ENCODE measurements at places on chromosomes 11 and 22.

- DNase-seq, result peak; percentile 59
Measured at GRCh38 chr11:19714387-19715363, 2.0 kb downstream of the NAV2 start.

DNA sequence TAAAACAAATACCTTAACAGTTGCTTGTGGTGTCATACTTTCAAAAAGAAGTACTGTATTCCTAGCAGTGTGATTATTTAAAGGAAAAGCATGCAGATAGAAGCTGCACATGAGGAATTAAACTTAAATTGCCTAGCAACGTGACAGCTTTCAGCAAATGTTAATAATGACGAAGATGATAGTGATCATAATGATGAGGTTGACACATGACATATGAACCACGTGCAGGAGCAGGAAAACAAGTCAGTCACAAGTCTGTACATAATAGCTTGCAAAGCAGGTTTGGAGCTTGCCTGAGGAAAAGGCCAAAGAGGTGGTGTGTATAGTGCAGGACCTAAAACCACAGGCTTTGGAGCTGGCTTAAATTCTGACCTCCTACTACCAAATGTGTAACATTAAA lies 30.6 kb upstream of the PIK3C2A start:
- DNase-seq, result no peak

GRCh38 chr11:10875430-10876021 lies 17.7 kb upstream of the ZBED5 start:
- DNase-seq, result no peak

DNA sequence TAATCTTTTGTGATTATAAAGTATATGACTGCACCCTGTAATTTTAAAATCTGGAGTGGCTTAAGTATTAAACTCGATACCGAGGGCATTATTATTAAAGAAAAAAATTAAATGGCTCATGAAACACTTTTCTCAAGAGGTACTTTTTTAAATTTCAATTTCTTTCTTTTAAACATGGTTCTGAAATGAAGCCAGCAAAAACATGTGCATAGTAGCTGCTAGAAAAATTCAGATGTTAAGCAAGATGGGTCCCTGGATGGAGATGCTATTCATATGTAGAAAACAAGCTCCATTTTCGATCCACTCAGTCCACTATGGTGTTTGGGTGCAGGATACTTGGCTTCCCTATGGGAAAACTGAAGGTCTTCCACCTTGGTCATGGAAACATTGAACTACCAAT lies 189.5 kb downstream of the PGR start:
- no peak for DNase-seq

- DNase-seq, result no peak
Measured at GRCh38 chr11:62437616-62438015, 18.8 kb downstream of the SCGB1A1 start.

GRCh38 chr11:62171261-62171723 lies 18.7 kb upstream of the SCGB1D1 start:
- peak; percentile 27 for DNase-seq

GRCh38 chr11:122772945-122773344 lies 65.4 kb upstream of the CRTAM start:
- no peak for DNase-seq

GRCh38 chr11:116835791-116836631 lies 1.4 kb downstream of the APOA1 start:
- peak; percentile 93 for DNase-seq

DNA sequence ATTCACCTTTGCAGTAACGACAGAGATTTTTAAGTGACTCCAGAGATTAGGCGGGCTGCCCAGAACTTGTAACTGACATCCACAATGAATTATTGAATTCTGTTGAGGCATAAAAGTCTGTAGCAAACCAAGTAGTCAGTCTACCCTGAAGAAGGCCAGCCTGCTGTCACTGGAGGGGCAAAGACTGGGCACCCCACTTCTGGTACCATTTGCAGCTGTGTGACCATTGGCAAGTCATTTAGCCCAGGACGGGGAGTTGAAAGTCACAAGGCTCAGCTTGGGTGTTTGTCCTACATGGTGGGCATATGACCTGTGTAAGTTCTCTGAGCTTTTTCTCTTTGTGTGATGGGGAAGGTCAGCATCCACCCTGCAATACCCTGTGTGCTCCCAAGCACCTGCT lies 119.4 kb downstream of the ARHGAP8 start:
- DNase-seq, result no peak

- DNase-seq, result no peak
Measured at GRCh38 chr11:19391652-19392051, 150.9 kb upstream of the E2F8 start.

DNA sequence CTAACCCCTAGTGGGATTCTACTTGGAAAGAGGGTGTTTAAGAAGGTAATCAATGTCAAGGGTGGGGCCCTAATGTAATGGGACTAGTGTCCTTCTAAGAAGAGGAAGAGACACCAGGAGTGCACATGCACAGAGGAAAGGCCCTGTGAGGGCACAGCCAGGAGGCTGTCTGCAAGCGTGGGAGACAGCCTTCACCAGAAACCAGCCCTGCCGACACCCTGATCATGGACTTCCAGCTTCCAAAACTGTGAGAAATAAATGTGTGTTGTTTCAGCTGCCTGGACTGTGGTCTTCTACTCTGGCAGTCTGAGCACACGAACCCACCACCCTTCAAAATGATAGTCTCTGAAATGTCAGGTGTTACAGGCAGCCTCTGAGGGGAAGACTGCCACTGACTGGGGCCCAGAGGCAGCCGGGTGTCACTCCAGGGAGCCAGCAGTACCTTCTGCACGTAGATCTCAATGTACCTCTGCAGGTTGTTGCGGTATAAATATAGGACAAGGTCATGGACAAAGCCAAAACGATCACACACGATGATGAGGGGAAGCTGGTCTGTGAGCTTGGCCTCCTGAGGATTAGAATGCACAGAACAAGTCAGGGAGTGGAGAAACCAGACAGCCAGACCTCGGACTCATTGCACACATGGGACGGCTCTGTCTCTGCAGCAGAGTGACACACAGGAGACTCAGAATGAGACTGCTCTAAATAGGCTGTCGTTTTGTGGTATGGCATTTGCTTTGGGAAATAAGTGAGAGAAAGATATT lies 43.9 kb upstream of the SLC25A1 start:
- DNase-seq, result no peak

GRCh38 chr22:40250608-40251007 lies 72.9 kb downstream of the TNRC6B start:
- no peak for DNase-seq

DNA sequence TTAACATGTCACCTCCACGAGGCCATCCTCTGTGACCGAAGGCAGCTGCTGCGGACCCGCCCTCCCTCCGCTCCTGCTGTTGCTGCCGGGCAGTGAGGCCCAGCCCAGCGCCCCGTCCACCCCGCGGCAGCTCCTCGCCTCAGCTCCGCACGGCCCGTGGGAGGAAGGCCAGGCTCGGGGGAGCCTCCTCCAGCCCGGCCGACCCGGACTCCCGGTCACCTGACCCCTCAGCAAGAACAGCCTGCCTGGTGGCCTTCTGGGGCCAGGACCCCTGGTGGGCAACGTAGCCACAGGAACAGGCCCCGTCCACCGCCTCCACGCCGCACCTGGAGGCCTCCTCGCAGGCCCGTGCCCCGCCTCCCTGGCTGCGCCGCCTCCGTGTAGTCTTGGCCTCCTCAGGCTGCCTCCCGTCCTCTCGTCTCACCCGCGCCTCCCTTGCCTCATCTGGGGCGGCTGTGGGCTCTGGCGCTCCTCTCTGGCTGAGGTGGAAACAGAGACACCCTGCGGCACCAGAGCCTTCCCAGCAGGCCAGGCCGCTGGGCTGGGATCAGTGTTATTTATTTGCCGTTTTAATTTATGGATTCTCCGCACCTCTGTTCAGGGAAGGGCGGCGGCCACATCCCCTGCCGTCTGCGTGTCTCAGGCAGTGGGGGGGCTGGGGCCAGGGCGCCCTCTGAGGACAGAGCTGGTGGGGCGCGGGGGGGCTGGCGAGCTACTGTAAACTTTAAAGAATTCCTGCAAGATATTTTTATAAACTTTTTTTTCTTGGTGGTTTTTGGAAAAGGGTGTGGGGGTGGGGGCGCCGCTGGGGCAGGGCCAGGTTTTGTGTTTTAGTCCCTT lies 25.4 kb downstream of the MOB2 start:
- no peak for DNase-seq

GRCh38 chr11:64917663-64917995 lies 620 bp upstream of the ATG2A start:
- no peak for DNase-seq

DNA sequence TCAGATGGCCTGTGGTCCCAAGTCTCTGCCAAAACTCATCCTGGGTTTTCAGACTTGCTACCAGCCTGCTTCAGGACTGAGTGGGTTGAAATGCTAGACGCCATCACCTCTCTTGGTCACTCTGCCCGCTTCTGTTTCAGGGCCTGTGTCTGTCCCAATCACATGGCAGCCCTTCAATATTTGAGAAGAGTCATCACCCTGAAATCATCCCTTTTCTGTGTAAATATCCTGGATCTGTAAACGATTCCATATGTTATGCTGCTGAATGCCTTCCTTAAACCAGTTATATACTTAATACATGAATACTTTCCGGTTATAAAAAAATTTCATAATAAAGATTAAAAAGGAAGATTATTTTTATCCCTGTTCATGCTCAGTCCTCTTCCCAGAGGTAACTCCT lies 39.8 kb upstream of the TLCD5 start:
- DNase-seq, result no peak

- no peak for DNase-seq
Measured at GRCh38 chr11:113615098-113615497, 91.0 kb downstream of the TMPRSS5 start.

GRCh38 chr11:10328314-10329098 lies 23.6 kb downstream of the ADM start:
- no peak for DNase-seq

DNA sequence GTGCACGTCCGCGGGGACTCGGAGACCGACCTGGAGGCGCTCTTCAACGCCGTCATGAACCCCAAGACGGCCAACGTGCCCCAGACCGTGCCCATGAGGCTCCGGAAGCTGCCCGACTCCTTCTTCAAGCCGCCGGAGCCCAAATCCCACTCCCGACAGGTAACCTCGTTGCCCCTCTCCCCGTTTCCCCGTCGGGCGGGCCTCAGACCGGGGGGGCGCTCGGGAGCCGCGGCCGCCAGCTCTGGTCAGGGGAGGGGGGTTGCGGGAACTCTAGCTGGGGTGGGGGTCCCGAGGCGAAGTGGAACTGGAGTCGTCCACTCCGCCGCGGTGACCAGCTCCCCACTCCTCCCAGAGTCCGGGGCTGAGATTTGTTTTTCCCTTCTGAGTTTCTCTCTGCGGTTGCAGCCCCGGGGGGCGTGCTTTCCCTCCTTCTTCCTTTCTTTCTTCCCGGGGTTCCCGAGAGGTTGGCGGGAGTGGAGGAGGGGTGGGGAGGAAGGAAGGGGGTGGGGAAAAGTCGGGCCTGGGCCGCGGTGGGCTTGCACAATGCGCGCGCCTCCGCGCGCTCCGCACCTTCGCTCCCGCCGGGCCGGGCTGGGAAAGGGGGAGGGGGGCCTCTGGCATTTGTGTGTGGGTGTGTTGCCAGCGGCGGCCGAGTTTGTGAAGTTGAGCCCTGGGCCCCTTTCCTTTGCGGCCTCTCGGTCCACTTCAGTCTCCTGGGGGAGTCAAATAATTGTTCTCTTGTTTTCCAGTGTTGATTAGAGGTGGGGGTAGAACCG lies 952 bp downstream of the YAP1 start:
- peak; percentile 72 for DNase-seq

DNA sequence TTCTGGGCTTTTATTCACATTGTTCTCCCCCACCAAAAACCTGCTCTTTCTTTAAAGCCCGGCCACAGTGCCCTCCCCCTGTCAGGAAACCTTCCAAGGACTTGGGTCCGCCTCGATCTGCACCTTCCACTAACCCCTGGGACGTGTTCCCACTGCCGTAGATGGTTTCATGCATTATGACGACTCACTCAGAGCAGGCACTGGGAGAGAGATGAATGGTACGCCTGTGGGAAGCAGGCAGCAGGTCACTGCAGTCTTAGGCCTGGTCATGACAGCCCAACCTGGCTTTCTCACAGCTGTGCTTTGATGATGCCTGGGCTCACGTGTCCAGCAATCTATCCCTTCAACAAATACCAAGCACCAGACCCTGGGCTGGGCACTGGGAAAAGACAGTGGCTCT lies 115.7 kb downstream of the WNT7B start:
- DNase-seq, result no peak

DNA sequence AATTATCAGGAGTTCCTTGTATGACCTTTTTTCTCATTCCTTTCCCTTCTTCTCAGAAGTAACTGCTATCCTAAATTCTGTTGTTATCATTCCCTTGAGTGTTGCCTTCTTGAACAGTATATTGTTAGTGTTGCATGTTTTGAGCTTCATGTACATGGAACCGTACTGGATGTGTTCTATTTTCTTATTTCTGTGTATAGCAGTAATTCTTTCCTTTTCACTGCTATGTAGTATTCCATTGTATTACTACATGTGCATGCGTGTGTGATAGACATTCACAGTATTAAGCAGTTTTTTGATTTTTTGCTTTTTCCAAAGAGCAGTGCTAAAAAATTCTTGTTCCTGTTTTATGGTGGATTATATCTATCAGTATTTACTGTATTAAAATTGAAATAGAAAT lies 90.3 kb upstream of the RAB1B start:
- no peak for DNase-seq

DNA sequence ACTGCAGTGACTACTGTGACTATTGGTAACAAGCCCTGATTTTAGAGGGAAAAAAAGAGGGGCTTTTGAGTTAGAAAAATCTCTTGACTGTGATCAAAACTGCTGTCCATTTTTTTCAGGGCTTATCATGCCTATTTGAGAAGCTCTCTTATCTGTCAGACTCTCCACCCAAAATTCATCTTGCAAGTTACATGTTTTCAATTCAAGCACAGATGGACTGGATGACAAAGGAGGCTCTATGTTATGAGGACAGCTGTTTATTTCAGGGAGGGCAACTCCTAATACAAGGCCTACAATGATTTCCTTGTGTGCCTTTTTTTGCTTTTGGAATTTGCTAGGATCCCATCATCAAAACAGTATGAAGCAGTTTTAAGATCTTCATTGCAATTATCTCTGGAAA lies 35.2 kb upstream of the USP47 start:
- no peak for DNase-seq

GRCh38 chr11:110130642-110131238 lies 37.5 kb downstream of the ZC3H12C start:
- no peak for DNase-seq

GRCh38 chr11:103928040-103928801 lies 108.2 kb upstream of the DDI1 start:
- DNase-seq, result no peak

- no peak for DNase-seq
Measured at GRCh38 chr11:131370901-131371790, 731 bp downstream of the NTM start.

GRCh38 chr22:37166675-37167066 lies 17.0 kb upstream of the IL2RB start:
- peak; percentile 93 for DNase-seq

DNA sequence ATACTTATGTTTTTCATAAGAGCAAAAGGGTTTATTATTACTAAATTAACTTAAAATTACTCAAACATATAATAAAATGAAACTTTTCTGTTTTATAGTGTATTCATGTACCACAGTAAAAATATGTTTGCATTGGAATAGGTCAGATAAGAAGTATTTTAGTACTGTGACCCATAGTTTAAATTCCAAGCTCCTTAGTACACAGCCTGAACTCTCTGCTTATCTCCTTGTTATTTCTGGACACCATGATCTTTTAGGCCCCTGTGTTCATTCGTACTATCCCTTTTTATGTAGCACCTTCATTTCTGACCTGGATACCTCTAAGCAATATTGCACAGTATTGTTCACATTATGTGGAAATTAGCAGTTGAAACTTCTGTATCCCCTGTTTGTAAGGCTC lies 296.7 kb upstream of the SYN3 start:
- peak; percentile 21 for DNase-seq

- peak; percentile 46 for DNase-seq
Measured at GRCh38 chr11:134261626-134262488, 8.5 kb downstream of the ACAD8 start.

- DNase-seq, result no peak
Measured at GRCh38 chr11:110169738-110170137, 76.5 kb downstream of the ZC3H12C start.
